ENCODE measurements at places on chromosomes 16 and 17. TPM values are rescaled to one million over a fixed set of nuclear protein-coding genes. Genes with fewer than 3 reads are reported as not detected.

DNA sequence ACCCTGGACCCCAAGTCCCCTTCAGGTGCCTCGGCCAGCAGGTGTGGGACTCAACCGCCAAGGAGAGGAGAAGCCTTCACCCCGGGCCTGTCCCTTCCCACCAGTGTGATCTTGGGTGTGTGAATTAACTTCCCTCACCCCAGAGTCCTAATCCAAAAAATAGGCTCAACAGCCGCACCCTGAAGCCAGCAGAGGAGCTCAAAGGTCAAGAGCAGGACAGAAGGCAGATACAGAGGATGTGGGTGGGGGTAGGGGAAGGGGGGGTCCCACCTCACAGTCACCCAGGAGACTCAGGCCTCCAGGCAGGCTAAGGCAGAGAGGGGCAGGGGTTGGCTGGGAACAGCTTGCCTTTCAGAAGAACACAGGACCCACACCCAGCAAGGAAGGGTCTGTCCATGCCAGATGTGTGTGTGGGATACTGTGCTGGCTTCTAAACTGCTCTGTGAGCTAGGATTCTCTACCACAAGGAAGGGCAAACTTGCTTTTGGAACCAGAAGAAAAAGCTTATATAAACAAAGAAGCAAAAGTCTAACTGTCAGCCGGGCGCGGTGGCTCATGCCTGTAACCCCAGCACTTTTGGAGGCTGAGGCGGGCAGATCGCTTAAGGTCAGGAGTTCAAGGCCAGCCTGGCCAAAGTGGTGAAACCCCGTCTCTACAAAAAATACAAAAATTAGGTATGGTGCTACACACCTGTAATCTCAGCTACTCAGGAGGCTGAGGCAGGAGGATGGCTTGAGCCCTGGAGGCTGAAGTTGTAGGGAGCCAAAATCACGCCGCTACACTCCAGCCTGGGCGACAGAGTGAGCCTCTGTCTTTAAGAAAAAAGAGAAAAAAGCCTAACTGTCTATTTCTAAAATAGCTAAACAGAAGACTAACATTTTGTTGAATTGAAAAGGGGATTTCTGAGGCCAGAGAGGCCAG, 4.6 kb downstream of the PIEZO1 start:
- H3K36me3 ChIP-seq, result no peaks in the 10 kb centered on the region
- no peak for DNase-seq
- H3K27me3 ChIP-seq, result no peaks in the 10 kb centered on the region
- H3K4me1 ChIP-seq, result peaks cover 28% of the 10 kb centered on the region

DNA sequence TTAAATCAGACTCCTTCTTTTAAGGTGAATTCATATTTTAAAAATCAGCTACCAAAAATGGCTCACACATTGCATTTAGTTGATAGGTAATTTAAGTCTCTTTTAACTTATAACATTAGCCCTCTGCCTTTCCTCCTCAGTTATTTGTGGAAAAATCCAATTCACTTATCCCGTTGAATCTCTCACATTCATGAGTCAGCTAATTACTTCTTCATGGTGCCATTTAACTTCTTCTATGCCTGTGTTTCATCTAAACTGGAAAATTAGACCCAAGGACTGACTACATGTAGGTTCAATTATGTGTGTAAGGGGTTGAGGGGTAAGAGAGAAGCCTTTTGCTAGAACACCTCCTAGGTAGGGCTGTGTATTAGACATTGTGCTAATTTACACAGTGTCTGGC, 18.4 kb upstream of the SLFN5 start:
- no peak for DNase-seq
- no peak overlapping the region for H3K27ac ChIP-seq
- no peak overlapping the region for H3K4me3 ChIP-seq
- H3K36me3 ChIP-seq, result no peaks in the 10 kb centered on the region
- H3K4me1 ChIP-seq, result no peaks in the 10 kb centered on the region

DNA sequence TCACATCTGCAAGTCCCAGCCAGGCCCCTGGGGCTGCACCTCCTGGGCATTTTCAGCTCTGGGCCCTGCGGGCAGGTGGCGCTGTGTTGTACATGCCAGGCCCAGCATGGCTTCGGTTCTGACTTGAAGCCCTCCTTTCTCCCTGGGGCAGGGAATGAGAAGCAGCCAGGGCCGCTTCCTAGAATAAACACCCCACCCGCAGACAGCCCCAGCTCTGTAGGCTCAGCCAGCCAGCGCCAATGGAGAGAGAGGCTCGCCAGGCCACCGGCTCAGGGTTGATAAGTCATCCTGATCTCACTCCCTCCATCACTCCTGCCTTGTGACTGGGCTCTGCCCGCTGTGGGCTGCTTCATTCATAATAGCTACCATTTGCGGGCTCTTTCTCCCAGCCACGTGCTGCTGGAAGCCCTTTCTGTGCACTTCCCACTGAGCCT, 6.0 kb upstream of the GLIS2 start:
- H3K36me3 ChIP-seq, result peaks cover 2% of the 10 kb centered on the region
- H3K4me3 ChIP-seq, result no peak overlapping the region
- DNase-seq, result no peak
- H3K27me3 ChIP-seq, result peaks cover 6% of the 10 kb centered on the region
- peaks cover 16% of the 10 kb centered on the region for H3K4me1 ChIP-seq

DNA sequence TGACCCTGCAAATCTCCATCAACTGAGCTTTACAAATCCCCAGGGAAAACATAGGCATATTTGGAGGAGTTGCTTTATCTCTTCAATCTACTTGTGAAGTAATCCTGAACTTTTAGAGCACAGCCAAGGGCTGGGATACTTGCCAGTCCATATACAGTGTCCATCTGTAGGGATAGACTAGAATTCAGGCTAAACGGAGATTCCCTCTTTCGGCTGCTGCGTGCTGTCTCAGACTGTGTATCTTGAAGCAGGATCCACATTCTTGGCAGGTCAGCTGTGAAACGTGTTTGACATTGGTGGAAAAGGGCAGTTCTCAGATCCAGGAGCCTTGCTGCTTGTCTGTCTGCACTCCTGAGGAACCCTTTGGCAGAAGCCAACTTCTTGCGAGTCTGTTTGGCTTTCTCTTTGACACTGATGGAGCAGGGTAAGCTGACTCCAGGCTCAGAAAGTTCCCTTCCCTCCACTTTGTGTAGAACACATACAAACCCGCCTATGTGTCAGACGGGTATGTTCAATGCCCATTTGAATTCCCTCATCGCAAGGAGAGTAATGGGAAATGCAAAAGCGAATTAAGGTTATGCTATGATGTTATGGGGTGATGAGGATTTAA, 221.8 kb downstream of the MAP2K4 start:
- no peak overlapping the region for H3K4me3 ChIP-seq
- no peaks in the 10 kb centered on the region for H3K36me3 ChIP-seq
- no peaks in the 10 kb centered on the region for H3K4me1 ChIP-seq

DNA sequence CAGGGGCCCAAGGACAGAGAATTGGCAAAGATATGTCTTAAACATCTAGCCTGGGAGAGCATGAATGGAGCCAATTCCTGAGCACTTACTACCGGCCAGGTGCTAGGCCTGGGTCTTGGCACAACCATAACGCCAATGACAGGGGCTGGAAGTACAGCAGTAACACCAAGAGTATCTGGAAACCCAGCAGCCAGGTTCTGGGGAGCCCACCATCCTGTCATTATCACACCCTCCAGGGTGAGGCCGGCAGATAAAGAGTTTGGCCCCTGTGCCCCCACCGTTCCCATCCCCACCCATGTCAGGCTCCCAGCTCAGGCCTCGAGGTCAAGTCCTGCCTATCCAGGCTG, 508 bp upstream of the TMC8 start:
- no peak for DNase-seq
- H3K4me3 ChIP-seq, result peak overlapping the region; percentile 94
- H3K27me3 ChIP-seq, result no peaks in the 10 kb centered on the region
- H3K4me1 ChIP-seq, result peaks cover 59% of the 10 kb centered on the region

GRCh38 chr17:38898291-38898679, 27.1 kb upstream of the LASP1NB start:
- H3K4me1 ChIP-seq, result peaks cover 28% of the 10 kb centered on the region
- no peaks in the 10 kb centered on the region for H3K27me3 ChIP-seq
- H3K36me3 ChIP-seq, result peaks cover 20% of the 10 kb centered on the region
- H3K4me3 ChIP-seq, result 0 out of 2 replicates have a peak overlapping the region, but pooled peaks have one; percentile 28

GRCh38 chr17:67500261-67500660, 123.2 kb downstream of the PITPNC1 start:
- no peaks in the 10 kb centered on the region for H3K36me3 ChIP-seq
- no peak overlapping the region for H3K4me3 ChIP-seq
- H3K4me1 ChIP-seq, result no peaks in the 10 kb centered on the region
- no peaks in the 10 kb centered on the region for H3K27me3 ChIP-seq

DNA sequence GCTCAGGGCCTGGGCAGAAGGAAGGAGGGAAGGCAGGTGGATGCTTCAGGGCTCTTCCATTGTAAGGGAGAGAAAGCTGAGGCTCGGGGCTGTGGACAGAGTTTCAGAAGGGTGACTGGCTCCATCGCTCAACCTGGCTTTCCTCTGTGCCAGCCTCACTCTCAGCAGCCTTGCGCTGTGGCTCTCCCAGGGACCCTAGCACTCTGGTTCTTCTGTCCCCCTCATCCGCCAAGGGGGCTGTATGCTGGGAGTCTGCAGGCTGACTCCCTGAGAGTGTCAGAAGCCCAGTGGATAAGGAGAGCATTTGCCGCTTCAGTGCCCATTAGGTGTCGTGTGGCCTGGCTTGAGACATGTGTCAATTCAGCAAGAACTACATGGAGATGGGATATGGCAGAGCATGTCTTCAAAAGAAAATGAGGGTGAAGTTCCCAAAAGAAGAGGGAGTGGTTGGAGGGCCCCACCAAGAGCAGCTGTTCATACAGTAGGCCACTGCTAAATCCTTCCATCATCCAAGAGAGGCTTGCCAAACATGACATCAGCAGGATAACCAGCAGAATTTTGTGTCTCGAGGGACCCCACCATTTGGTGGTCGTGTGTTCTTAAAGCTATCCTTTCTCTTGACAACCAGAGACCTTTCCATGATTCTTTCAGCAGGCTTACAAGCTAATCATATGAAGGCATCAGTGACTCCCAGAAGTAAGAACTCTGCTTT, 148.2 kb downstream of the IRX5 start:
- no peaks in the 10 kb centered on the region for H3K27me3 ChIP-seq
- DNase-seq, result no peak
- no peaks in the 10 kb centered on the region for H3K4me1 ChIP-seq
- H3K36me3 ChIP-seq, result no peaks in the 10 kb centered on the region

DNA sequence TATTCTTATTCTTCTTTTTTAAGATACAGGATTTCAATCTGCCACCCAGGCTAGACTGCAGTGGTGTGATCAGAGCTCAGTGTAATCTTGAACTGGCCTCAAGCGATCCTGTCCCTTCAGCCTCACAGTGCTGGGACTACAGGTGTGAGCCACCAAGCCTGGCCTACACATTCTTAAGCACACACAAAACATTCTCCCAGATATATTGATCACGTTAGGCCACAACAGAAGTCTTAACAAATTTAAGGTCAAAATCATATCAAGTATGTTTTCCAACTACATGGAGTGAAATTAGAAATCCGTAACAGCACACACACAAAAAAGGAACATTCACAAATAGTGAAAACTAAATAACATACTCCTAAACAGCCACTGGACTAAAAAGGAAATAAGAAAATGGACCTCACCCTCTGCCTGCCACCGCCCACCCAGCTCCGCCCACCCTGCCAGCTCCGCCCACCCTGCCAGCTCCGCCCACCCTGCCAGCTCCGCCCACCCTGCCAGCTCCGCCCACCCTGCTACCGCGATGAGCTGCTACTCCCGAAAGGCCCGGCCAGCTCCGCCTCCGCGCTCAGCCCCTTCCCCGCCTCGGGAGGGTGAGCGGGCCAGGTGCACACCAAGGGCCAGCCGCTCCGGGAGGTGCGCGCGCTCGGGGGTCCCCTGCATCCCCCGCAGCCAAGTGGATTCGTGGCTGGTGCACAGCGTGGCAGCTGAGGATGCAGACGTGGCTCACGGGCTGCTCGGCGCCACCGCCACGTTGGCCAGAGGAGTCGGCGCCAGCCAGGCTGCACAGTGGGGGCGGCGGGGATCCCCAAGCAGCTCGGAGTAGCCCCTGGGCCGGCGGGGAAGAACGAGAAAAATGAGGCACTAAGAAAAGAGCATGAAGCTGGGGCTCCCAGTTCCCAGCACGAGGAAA, 41.2 kb downstream of the C16orf87 start:
- DNase-seq, result peak; percentile 57
- H3K27me3 ChIP-seq, result no peaks in the 10 kb centered on the region
- peak overlapping the region; percentile 91 for H3K27ac ChIP-seq
- H3K4me3 ChIP-seq, result peak overlapping the region; percentile 73
- peaks cover 43% of the 10 kb centered on the region for H3K4me1 ChIP-seq

DNA sequence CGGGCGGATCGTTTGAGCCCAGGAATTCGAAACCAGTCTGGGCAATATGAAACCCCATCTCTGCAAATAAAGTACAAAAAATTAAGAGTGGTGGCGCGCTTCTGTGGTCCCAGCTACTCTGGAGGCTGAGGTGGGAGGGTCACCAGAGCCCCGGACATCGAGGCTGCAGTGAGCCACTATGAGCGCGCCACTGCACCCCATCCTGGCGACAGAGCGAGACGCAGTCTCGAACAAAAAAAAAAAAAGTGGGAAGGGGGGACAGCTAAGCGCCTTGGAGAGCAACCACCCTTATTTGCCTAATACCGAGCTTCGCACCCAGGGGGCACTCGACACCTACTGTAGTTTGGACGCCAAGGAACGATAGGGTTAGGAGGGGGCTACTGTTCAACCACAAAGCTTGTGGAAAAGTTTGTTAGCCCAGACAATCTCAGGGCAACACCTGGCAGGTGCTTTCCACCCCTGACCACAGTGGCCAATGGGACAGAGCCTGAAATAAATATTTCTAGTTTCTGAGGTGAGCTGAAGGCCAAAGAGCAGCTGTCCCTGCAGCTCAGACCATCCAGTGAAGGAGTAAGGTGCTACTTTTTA, 847 bp upstream of the PSMC3IP start:
- H3K27ac ChIP-seq, result peak overlapping the region; percentile 89
- no peaks in the 10 kb centered on the region for H3K27me3 ChIP-seq
- peaks cover 29% of the 10 kb centered on the region for H3K36me3 ChIP-seq
- peak overlapping the region; percentile 79 for H3K4me3 ChIP-seq
- peaks cover 16% of the 10 kb centered on the region for H3K4me1 ChIP-seq

GRCh38 chr17:33214996-33215395, 78.1 kb downstream of the ASIC2 start:
- H3K4me1 ChIP-seq, result no peaks in the 10 kb centered on the region
- no peak overlapping the region for H3K27ac ChIP-seq
- H3K4me3 ChIP-seq, result no peak overlapping the region
- no peak for DNase-seq
- no peaks in the 10 kb centered on the region for H3K36me3 ChIP-seq
- no peaks in the 10 kb centered on the region for H3K27me3 ChIP-seq

DNA sequence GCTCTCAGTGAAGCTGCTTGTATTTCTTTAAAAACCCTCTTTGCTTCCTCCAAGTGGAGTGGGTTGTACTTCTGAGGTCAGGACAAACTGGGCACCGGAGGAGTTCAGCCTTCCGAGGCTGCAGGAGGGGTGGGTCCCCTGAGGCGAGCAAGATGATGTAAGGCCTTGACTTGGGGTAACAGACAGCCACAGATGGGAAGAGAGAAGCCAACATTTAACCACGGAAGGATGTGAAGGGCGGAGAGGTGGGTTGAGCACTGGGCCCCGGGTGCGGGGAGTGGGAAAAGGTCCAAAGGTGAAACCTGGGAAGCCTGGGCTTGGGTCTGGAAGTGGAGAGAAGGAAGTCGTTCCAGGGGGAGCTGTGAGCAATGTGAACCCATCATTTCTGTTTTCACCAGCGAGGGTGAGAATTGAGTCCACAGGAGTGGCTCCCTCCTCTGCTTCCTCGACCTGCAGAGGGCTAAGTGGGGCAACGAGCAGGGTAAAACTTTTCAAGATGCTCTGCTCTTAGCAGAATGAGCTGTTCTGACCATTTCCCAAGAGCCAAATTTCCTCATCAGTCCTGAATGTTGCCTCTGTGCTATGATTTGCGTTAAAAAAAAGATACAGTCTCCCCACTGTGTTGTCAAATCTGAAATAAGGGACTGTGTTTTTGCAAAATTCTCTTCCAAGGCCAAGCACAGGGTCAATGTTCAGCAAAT, 137.7 kb upstream of the CRHR1 start:
- H3K4me1 ChIP-seq, result no peaks in the 10 kb centered on the region
- H3K27me3 ChIP-seq, result no peaks in the 10 kb centered on the region
- H3K36me3 ChIP-seq, result no peaks in the 10 kb centered on the region
- H3K27ac ChIP-seq, result no peak overlapping the region

ARHGAP23 gene
- 0.91 TPM for polyA plus RNA-seq

NPIPB4 gene
- polyA plus RNA-seq, result 29.1 TPM

CES5A gene
- not detected for polyA plus RNA-seq
